ENCODE measurements at places on chromosomes 5 and 9.
A peak's percentile ranks its signal among the peaks of the same experiment; 100 is the strongest.

- DNase-seq: no peak
These were observed 409.0 kb downstream of the PRR16 start for GRCh38 chr5:120873083-120873482.

DNA sequence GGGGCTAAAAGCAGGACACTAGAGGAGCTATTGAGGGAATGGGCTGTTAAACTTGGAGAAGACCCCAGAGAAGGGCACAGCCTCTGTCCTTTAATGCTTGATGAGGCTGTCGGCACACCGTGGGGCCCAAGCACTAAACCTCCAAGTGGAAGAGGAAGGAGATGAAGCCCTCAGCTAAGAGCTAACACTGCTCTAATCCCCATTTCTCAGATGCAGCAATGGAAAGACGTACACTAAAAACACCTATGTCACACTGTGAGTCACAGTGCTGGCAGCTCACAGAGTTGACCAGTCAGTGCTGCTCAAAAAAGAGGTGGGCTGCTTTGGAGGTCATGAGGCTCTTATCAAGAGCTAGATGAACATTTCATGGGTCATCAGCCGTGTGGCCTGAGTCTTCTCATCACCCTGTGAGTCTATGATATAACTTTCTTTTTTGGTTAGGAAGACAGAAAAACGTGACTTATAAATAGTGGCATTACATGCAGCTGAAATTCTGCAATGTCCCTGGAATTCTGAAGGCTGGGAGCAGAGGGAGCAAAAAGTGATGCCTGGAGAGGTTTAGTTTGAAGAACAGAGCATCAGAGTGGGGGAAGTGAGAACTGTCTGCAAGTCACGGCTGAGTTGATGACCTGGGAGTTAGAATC is 21.5 kb downstream of the TNFSF8 start:
- DNase-seq: peak; percentile 44

DNA sequence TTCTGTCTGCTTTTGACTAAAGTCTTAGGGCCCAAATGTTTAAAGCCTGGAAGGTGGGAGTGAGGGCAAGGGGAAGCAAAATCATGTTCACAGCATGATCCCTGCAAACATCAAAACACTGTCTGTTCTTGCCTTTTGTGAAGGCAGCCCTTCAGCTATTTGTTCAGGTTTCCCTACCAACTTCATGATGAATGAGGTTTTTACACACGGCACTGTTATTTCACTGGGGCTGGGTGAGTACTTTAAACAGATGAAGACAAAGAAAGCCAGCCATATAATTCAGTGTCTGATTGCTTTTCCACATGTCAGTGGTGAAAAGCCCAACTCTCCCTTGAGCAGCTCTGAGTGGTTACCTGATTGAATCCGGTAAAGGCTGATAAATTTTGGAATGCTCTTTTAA is 224.7 kb upstream of the GRAMD2B start:
- no peak for DNase-seq

- peak; percentile 10 for DNase-seq
These were observed 1.9 kb downstream of the CERT1 start for GRCh38 chr5:75509546-75509945.

GRCh38 chr9:4297786-4298254 is 2.0 kb downstream of the GLIS3 start:
- DNase-seq: peak; percentile 93

DNA sequence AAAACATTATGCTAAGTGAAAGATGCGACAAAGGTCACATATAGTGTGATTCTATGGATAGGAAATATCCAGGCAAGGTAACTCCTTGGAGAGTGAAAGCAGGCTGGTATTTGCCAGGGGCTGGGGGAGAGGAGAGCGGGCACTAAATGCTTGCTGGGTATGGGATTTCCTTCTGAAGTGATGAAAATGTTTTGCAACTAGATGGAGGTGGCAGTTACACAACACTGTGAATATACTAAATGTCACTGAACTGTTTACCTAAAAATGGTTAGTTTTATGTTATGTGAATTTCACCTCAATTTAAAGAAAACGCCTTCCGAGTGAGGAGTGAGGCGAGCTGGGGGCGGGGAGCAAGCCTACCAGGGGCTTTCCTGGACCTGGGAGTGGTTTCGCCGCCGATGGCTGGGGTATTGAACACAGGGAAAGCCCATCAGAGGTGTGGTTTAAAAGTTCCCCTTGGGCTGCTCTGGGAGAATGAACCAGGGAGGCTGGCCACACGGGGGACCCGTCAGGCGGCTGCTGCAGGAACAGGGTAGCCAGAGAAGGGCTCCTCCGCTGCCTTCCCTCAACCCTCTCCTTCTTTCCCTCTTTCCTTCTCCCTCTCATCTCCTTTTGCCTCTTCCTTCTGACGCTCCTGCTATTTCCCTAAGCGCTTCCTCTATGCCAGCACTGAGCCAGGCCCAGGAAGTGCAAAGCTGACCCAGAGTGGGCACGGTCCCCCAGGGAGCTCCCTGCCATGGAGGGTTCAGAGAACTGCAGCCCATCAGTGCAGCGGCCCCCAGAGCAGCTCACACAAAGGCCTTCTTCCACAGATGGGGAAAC is 4.9 kb downstream of the AKNA start:
- no peak for DNase-seq

DNA sequence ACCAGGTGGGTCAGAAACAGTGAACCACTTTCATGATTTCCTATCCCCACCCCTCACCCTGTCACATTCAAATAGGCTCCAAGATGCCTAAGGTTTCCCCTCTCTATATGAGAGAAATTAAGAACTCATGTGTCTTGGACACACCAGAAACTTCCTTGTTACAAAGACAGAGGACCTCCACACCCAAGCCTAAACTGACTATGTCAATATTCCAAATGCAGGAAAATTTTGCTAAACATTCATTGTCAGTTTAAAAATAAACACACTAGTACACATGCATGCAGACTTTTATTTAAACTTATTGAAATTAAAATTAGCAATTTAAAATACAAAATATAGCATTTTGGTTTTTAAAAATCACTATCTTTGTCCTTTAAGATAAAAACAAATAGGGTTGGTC is 26.2 kb downstream of the SKIC3 start:
- no peak for DNase-seq

DNA sequence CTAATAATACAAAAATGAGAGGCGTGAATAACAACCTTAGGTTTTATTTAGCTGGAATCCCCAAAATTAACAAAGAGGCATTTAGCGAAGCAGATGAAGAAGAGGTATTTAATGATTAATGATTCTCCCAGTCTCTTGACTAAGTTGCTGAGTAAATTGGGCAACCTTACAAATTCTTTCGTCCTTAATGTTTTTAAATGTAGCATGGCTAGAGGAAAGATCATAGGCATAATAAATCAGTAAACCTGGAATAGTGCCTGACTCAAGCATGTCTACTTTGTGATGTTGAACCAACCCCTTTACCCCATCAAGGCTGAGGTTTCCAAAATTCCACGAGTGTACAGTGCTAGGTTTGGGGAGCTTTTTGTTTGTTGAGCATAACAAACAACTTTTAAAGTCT is 7.9 kb downstream of the BHMT start:
- DNase-seq: no peak

GRCh38 chr9:7439355-7439995 is 360.1 kb downstream of the DMAC1 start:
- DNase-seq: peak; percentile 6

DNA sequence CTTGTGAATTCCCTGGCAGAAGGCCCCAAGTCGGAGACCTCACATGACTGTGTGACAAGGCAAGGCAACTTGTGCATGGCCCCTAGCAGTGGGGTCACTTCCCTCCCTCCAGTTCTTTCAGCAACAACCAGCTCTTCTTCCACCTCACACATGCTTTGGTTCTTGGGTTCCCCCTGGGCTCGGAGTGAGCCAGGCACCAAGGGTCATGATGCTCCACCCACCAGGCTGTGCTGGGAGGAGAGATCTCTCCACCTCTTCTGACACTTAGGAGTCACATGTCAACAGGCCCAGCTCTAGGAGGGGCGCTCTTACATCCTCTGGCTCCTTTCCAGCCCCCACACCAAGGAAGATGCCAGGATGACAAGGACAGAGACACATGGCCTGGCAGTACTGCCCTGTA is 56.7 kb downstream of the CDH6 start:
- DNase-seq: no peak

DNA sequence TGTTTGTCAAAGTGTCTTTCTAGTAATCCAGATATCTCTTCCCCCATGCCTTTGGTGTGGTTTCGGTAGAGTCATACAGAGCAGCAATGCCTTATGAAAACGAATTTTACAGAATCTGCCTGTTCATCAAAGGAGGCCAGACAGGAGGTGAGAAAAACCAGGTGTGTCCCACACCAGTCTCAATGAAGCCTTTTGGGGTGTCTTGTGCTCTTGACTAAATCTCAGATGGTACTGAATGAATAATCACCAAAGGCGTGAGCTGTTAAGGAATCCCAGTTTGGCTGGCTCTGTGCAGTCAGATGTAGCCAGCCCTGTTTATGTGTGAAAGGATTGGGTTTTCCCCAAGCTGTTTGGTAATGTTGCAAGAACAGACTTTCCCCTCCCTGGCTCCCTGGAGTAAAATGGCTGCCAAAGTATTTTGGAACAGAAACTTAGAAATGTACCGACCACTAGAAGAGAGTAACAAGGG is 70.8 kb upstream of the CDKN2B start:
- peak; percentile 95 for DNase-seq

DNA sequence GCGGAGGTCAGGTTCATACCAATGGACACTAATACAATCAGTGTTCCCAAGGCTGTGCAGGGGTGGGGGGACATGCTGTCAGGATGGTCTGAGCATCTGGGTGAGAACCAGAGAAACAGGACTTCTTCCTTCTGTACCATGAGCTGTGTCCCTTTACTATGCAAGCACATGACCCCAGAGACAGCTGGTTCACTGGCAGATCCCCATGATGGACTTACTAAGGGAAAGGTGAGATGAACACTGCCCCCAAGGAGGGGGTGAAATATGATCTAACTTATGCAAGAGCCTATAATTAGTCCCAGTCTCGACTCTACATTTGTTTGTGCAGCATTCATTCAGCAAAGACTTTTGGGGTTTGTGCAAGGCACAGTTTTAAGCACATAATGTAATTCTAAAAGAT is 91.4 kb downstream of the LIFR start:
- DNase-seq: peak; percentile 58

GRCh38 chr9:93111371-93112115 is 15.5 kb downstream of the CARD19 start:
- DNase-seq: no peak

Data from cardiac fibroblast (primary cell).